ENCODE measurements at places on chromosomes 7 and 10.
A peak's percentile ranks its signal among the peaks of the same experiment; 100 is the strongest.

DNA sequence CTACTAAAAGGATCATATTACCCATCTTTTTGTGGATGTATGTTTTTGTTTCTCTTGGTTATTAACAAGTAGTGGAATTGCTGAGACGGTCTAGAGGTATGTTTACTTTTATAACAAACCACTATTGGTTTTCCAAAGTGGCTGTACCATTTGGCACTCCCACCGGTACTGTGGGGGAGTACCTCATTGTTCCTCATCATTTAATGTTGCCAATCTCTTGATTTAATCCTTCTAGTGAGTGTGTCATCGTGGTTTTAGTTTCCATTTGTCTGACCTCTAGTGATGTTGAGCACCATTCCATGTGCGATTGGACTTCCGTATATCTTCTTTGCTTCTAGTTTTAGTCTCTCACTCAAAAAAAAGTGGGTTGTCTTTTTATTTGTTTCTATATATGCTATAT is 50.4 kb downstream of the RBM33 start:
- peak; percentile 4 for DNase-seq

DNA sequence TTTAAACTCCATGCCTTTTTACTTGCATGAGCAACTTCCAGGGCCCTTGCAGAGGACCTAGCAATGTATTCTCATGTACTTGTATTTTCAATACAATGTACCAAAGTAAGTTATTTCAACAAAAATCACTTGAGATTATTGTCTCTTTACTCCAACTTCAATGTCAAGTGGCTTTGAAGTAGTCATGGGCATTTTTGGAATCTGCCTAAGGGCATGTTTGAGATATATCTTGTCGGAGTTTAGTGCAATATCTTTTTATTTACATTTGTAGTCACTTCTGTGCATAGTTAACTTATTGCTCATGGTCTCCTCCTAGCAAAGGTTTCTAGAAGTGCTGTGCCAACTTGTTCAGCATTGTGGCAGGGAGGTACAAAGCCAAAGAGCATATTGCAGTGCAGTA is 508.7 kb upstream of the SEMA3D start:
- peak; percentile 97 for DNase-seq

GRCh38 chr7:158357106-158357897 is 230.3 kb downstream of the PTPRN2 start:
- DNase-seq, result no peak

DNA sequence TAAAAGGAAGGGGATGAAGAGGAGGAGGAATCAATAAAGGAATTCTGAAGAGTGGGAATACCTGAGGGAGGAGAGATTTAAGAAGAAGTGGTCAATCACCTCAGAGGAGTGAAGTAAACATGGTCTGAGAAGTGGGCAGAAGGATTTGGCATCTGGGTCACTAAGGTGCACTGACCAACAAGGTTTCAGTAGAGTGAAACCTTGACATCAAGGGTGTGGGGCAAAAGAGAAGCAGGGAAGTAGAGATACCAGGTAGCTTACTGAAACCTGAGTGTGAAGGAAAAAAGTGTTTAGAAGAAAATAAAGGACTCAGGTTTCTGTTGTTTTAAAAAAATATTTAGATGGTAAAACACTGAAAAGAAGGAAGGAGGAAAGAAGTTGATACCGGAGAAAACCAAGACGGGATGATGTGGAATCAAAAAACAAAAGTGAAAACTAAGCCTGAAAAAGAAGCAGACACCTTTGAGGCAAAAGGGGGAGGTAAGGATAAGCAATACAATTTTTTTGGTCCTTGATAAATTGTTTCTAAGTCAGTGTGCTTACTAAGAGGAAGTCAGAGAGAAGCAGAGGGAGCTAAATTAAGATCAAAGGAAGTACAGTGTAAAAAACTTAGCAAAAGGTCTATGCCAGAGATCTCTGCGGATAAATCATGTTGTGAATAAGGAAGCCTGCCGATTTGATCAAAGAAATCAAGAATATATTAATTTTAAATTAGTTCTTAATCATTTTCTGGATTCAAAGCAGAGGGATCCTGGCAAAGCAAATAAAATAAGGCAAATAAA is 137.2 kb upstream of the GPR22 start:
- DNase-seq, result no peak

GRCh38 chr7:131224996-131225395 is 102.7 kb upstream of the MKLN1 start:
- DNase-seq, result no peak

DNA sequence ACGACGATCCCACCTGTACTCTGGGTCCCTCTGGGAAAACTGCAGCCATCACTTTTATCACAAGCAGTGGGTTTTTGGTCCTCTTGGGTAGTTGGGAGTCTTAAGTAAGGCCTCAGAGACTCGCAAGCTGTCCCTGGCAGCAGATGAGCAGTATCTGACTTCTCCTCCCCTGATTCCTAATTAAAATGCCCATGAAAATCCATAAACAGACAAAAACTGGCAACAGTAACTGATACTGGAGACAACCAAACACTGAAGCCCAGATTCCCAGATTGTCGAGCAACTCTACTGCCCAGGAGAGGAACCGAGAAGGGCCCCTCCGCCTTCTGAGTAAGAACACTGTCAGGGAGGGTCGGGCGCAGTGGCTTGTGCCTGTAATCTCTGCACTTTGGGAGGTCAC is 333.8 kb downstream of the CALN1 start:
- no peak for DNase-seq

- DNase-seq, result no peak
These were observed 25.2 kb upstream of the POT1 start for GRCh38 chr7:124954790-124955189.

GRCh38 chr7:107480932-107481331 is 11.1 kb downstream of the GPR22 start:
- DNase-seq, result no peak
